ENCODE measurements at places on chromosomes 3 and 15.

DNA sequence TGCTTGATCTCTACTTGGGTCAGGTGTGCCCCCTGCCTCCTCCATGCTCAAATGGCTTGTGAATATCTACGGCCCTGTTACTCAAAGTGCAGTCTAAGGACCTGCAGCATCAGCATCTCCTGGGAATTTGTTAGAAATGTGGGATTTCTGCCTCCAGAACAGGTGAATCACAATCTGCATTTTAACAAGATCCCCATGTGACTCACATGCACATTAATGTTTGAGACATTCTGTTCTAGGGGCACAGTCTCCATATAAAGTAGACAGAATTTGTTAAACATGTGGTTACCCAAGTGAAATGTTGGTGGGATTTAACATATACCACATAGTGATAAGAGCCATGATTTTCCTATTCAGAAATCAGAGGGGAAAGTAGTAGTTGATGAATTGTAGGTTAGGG, 256.2 kb downstream of the NR1D2 start:
- no peak for DNase-seq

DNA sequence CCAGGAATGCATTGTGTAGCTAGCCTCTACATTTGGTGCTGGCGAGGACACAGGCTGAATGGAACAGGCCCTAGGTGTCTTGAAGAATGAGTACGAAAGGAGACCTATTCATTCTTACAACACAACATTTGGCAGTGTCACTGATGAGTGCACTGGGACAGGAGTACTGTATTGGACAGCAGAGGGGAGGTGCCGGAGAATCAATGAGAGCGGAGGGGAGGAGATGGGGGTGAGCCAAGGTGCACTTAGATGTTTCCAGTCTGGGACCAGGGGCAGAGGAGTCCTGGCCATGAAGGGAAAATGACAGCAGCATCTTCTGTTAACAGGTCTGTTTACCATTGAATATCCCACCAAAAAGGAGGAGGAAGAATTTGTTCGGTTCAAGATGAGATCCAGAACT, 53.2 kb downstream of the C3orf20 start:
- no peak for DNase-seq

DNA sequence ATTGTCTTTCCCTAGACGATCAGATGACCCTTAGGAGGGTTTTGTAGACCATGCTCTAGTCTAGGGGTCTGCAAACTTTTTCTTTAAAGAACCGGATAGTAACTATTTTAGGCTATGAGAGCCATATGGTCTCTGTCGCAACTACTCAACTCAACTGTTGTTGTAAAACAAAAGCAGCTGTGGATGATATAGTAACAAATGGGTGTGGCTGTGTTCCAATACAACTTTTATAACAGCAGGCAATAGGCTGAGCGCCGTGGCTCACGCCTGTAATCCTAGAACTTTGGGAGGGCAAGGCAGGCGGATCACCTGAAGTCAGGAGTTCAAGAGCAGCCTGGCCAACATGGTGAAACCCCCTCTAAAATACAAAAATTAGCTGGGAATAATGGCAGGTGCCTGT, 6.1 kb upstream of the CMTM6 start:
- DNase-seq = no peak

DNA sequence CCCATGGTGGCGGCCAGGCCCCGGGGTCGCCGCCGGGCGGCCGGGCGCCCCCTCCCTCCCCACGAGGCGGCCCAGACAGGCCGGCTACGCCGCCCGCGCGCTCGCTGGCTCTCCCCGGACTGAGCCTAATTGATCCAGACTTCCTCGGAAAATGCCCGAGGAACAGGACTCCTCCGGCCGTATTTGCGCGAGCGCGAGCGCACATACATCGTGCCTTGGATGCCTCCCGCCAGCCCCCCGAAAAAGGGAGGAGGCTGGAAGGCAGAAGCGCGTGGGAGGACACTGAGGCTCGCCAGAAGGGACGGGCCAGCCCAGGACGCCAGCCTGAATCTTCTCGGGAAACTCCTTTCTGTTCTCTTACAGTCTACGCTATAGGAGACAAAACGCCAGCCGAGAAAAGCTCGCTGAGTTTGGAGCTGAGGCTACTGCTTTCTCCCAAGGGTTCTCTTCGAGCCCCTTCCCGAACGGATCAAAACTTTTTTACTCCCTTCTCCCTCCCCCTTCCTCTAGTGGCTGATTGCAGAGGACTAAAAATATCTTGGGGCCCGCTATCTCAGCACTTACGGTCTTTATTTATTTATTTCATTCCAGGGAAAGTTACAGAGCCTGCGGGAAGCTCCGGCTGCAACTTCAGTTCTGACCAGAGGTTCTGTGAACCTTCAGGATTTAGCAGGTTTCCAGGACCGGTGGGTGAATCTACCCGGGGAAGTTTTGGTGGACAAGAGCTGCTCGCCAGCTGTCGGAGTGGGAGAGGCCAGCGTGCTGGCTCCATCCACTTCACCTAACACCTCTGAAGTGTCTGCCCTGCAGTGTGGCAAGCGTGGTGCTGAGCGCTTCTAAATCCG, at the start of gene PDZRN3:
Gene PDZRN3 (minus strand): TSS at position 121 of the 845 bp plus-strand sequence.
- no peak for DNase-seq

GRCh38 chr3:124707656-124708062, 22.6 kb upstream of the UMPS start:
- DNase-seq = no peak

DNA sequence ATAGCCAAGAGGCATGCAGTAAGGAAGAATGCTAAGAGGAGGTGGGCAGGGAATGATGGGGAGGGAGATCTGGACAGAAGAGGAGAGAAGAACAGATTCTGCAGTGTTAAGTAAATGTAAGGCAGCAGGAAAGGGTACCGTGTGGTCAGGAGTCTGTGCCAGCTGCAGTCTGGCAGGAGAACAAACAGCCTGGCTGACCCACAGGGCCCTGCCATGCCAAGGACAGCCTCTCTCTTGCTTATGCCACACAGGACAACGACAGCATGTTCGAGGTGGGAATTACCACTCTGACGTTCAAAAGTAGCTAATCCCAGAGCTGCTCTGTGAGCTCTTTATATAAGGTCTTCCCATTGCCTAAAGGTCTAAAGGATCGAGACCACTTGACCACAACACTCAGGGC, 31.3 kb downstream of the DAPK2 start:
- no peak for DNase-seq

DNA sequence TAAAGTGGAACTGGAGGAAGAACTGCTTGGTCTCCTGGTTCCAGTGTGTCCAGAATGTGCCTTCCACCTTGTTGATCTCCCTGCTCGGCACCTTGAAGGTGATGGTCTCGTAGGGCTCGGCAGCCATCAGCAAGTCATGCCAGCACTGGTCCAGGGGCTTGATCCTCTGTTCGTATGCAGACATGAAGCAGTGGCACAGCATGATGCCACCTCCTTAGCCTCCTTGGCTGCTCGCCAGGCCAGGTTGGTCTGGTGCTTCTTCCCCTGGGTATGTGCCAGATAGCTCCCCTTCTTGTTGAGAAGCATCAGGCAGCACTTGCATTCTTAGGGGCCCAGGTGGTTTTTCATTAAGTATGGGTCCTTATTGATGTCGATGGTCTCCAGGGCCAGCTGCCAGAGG, 17.8 kb upstream of the TXNRD3 start:
- no peak for DNase-seq

DNA sequence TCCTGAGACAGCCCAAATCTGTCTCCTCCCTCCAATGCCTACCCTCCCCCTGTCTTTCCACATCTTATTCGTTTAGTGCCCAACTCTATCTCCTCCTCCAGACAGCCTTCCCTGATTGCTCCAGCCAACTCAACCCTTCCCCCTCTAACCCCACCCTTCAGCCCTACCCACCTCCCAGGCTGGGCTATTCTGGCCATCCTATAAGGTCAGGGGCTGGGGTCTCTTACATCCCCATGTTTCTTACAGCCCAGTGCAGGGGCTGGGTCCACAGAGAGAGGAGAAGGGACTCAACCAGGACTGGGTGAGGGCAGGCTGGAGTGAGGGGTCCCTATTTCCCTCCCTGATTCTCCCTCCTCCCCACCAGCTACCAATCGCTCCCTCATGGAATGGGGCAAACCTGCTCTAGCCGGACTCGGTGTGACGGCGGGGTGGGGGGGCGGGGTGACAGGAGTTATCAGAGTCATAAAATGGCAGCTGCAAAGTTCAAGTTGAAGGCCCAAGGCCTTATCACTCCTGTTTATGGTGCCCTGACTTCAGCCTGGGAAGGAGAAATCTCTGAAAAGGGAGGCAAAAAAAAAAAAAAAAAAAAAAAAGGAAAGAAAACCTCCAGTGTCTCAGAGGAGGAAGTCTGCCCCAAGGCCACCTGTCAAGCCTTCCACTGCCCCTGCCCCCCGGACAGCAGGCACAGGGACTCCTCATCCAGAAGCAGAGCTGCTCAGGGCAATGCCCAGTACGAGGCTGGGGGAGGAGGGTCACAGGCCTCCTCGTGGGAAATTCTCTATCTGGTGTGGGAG, 2.1 kb downstream of the VIPR1 start:
- no peak for DNase-seq

- no peak for DNase-seq
Observed at GRCh38 chr3:41638381-41638780, 323.5 kb downstream of the ULK4 start.

- DNase-seq = no peak
Observed at GRCh38 chr3:160448845-160449635, 546 bp downstream of the TRIM59 start.

DNA sequence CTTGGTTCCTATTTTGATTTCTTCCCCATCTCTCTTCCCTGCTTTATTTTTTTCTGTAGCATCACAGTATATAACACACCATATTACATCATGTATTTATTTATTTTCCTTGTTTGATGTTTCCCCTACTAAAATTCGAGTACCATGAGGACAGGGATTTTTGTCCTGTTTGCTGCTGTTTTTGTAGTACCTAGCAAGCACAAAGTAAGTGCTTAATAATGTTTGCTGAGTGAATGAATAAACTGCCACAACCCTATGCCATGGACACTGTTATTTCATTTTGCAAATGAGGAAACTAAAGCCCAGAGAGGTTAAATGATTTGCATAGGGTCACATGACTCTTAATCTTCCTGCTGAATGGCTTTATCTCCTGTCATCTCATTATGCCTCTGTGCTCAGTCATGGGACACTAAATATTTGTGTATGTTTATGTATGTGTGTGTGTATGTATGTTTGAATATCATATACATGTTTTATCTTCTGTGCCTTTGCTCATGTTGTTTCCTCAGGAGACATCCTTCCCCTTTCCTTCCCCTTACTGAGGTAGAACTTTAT, 26.1 kb upstream of the MGA start:
- DNase-seq = no peak

DNA sequence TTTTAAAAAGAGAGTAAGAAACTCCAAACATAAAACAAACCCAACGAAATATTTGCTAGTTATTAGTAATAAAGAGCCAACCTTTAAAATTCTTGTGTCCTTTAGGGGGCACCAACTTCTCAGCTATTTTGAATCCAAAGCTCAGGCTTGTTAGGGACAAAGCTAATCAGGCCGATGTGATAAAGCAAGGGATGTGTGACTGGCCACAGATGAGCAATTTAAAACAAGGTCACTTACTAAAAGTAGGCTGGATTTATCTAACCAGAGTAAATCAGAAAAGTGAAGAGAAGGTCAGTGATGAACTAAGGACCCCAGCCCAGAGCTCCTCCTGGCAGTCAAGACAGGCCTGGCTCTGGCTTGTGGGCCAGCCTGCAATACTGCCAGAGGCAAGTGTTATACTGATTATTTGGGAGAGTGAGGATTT, 108.5 kb downstream of the CYP19A1 start:
- no peak for DNase-seq

Measured in ascending aorta (tissue), 2 donors.